ENCODE measurements at places on chromosomes 16 and 17. TPM values are rescaled to one million over a fixed set of nuclear protein-coding genes. Genes with fewer than 3 reads are reported as not detected.

GRCh38 chr17:49390548-49391324, 23.9 kb downstream of the PHB1 start:
- peak; percentile 62 for DNase-seq

DNA sequence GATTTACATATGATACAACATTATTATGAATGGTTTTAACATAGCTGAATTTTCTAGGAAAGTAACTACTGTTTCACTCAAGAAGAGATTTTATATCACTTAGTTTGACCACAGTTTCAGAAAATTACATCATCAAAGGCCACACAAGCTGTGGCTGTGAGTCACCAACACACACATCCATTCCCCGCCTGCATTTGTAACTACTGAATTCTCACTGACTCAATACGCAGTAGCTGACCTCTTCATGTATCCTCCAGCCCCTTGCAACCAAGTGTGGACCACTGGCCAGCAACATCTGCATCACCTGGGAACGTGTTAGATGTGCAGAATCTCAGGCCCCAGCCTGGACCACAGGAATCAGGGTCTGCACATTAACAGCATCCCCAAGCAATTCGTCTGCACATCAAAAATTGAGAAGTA, 197.6 kb downstream of the XYLT1 start:
- no peak for DNase-seq

GRCh38 chr16:3252967-3253366, 3.5 kb downstream of the MEFV start:
- DNase-seq: no peak

DNA sequence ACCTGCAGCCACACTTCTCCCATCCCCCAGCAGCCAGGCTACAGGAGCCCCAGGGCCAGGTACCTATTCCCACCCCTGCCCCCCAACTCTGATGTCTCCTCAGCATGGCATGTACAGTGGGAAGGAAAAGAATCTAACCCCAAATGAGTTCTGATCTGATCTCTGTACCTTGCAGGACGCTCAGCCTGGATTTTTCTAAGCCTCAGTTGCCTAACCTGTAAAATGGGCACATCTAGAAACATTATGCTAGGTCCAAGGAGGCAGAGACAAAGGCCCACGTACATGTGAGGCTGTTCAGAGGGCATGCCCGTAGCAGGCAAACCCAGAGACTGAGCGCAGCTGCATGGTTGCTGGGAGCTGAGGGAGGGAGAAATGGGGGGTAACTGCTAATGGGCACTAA, 35.1 kb downstream of the SLC38A8 start:
- no peak for DNase-seq

DNA sequence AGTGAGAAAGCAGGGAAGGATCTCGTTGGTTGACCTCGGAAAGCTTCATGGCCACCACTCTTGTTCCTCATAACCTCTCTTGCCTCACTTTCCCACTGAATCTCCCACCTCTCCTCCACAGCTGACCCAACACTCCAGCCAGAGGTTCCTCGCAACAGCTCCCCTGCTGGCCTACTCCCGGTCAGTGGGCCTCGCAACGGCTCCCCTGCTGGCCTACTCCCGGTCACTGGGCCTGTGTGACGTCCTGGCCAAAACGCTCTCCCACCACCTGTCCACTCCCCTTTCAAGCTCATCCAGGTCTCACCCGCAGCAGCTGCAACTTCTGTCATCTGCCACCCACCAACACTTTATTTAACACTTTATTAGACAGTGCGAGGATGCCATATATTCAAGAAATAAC, 149.1 kb downstream of the VPS53 start:
- DNase-seq: no peak

DNA sequence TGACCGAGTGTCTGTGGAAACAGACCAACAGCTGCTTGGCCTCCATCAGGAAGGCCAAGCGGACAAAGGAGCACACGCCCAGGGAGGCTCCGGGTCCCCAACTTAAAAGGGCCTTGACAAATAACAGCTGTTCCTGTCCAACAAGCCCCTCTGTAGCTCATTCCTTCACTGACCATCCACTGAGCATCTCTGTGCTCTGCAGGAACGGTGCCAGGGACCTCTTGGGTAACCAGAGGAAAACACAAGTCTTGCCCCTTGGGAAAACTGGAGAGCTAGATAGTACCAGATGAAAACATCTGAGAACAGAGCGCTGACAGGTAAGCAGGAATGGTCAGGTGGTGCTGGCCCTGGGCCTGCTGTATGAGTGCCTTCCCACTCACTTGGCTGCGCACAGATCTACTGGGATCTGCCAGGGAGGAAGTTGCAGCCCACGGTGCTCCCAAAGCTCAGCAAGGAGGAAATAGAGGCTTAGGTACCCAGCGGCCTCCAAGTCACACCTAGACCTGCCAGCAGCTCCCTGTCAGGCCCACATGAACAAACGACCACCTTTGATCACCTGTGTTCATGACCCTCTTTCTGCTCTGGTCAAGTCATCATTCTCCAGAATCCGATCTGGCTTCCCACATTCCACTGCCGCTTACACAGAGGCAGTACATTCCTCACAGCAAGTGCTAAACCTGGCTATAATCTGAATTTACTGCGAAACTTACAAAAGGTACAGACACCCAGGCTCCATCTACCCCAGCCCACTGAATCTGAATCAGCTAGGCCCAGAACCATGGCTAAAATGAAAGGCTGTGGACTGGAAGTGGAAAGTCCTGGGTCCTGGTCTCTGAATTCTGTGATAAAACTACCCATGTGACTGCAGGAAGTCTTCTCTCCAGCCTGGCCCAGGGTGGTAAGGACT, 12.5 kb downstream of the DCAKD start:
- DNase-seq: peak; percentile 63

GRCh38 chr17:21171970-21172510, 41.9 kb downstream of the TMEM11 start:
- no peak for DNase-seq

DNA sequence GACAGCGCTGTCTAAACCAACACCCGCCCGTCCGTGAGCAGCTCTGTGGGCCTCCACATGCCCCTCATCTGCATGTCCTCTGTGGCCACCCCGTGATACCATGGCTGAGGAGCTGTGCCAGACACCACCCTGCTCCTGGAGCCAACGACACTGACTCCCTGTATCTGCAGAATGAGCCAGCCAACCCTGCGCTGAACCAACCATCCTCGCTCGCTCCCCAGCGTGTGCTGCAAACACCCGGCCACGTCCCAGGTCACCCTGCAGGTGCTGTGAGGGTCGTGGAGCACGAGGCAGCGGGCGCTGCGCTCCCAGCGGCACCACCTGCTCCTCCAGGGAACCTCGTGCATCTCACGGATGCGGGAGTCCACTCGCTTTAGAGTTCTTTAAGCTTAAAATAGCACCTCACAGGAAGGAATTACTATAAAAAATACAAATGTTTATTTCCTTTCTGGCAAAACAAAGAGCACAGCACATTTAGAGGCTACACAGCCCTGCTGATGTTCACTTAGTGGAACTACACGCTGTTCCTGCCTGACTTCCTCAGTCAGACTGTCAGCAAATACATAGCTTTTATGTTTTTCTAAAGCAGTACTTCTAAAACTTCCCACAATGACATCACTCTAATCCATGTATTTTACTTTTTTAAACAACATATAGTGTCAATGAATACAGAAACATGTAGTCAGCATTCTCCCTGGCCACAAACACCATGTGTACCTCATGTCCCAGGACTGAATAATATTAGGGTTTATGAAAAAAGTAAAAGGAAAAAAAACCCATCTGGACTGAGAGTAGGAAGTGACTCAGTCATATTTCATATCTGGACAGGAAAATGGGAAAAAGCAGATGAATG, 43.5 kb downstream of the MAP1LC3B start:
- no peak for DNase-seq

The ZNF205 gene
- 8.2 TPM for total RNA-seq

The NBR1 gene
- 84.7 TPM for total RNA-seq

The ZNF200 gene
- total RNA-seq: 7.8 TPM

The KRTAP9-3 gene
- not detected for total RNA-seq

The NPIPB12 gene
- total RNA-seq: 138 TPM

The CCL1 gene
- total RNA-seq: not detected

The ADGRG3 gene
- total RNA-seq: 2.2 TPM
